G401 (cell line): ENCODE measurements at places on chromosomes 1 and 21.

GRCh38 chr1:116794371-116794770 is 40.1 kb downstream of the CD2 start:
- no peak for DNase-seq

GRCh38 chr1:233607252-233608119 is 6.4 kb upstream of the KCNK1 start:
- peak; percentile 18 for DNase-seq

GRCh38 chr1:225449261-225449660 is 21.4 kb upstream of the LBR start:
- no peak for DNase-seq

DNA sequence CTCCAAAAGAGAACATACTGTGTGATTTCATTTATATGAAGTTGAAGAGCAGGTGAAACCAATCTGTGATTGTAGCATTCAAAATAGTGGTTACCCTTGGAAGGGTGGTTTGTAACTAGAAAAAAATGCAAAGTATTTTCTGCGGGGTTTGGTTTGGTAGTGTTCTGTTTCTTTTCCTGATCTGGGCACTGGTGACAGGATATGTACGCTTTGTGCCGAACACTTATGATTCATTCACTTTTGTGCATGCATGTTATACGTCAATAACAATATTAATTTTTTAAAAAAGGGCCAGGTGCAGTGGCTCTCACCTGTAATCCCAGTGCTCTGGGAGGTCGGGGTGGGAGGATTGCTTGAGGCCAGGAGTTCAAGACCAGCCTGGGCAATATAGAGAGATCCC is 63.8 kb downstream of the CD34 start:
- DNase-seq, result no peak
